ENCODE measurements at places on chromosomes 7 and 10.
A peak's percentile ranks its signal among the peaks of the same experiment; 100 is the strongest.

DNA sequence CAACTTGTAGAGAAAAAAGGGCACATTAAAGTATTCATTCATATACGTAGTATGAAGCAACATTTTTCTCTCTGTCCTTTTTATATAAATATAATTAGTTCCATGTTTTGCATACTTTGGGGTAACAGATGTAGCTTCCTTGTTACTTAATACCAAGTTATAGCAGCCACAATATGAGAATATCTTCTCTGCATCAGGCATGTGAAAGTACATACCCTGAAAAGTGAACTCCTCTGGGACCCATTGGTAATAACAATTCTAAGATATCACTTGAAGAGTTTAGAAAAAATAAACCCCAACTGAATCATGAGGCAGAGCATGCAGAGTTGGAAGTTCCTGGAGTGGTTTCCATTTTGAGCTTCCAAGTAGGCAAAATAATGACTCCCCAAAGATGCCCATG lies 2.4 kb upstream of the CRPPA start:
- no peak for DNase-seq

DNA sequence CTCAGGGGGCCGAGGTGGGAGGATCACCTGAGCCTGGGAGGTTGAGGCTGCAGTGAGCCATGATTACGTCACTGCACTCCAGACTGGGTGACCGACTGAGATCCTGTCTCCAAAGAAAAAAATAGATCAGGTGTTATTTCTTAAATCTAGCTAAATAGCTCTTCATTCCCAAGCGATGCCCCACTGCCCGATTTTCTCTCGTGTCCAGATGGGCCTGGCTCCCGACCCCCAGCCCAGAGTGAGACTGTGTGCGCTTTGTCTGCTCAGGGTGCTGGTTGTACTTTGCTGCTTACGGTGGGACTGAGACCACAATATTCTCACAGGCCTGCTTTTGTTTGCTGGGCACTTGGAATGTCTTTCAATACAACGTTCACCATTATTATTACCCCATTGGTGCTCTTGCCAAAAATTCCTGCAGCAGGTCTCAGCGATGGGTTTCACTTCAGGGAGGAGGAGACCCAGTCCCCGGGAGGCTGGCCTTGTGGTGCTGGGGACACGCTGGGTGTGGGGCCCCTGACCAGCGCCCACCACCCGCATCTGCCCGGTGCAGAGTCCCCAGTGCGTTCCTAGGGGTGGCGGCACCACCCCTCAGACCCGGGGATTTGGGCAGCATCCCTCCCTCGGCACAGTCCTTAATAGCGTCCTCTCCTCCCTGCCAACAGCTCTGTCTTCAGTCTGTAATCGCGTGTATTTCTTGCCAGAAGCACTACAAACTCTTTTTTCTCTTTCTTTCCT lies 20.4 kb upstream of the DPYSL4 start:
- DNase-seq = no peak

GRCh38 chr7:64946772-64947171 lies 43.7 kb downstream of the ZNF273 start:
- DNase-seq = no peak

DNA sequence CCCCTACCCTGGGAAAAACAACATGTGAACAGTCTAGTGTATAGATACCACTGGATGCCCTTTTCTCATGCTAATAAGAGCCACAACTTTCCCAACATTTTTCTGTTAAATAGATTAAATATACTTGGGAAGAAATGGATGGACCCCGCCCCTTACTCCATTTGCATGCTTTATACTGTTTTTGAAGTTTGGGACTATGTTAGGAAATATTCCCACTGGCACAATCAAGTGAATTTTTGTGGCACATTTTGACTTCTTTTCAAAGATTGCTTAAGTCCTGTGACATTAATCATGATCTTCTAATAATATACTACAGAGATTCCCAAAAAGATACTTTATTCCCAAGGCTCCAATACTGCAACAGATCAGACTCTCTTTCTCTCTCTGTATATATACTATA lies 216.6 kb downstream of the TWIST1 start:
- DNase-seq = no peak

- no peak for DNase-seq
Observed at GRCh38 chr10:49331431-49331830, 32.5 kb downstream of the C10orf71 start.

GRCh38 chr10:78830062-78830975 lies 238.4 kb upstream of the ZMIZ1 start:
- no peak for DNase-seq

DNA sequence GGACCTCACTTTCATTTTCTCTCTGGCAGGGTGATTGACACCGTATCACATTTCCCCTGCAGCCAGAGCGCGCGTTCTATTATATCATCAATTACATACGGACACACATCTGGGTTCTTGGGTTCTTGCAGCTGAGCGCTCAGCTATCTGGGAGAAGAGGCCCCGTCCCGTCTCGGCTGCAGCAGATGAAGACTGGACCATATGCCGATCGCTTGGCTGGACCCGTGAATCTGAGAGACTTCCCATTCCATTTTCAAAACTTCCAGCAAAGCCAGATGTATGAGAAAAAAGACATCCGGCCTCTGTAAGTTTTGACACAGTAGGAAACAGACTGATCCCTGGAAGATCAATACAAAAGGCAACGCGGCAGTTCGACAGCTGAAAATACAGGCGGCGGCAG lies 99.8 kb downstream of the JCAD start:
- no peak for DNase-seq

GRCh38 chr7:131899271-131900030 lies 343.0 kb upstream of the PODXL start:
- no peak for DNase-seq

DNA sequence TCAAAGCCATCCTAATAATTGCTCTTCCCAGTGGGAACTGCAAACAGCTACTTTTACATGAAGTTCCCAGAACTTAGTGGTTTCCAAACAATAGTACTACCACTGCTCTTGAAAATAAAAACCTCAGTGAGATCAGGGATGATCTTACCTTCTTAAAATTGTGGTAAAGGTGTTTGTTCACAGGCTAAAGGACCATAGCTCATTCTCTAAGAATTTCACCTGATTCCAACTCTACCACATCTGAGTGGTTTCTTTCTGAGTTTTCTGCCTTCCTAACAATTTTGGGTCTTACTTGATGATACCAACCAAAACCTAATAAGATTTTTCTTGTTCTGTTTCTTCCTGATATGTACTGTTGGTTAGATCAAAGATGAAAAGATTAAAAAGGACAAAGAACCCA lies 45.6 kb upstream of the AGBL3 start:
- DNase-seq = no peak

DNA sequence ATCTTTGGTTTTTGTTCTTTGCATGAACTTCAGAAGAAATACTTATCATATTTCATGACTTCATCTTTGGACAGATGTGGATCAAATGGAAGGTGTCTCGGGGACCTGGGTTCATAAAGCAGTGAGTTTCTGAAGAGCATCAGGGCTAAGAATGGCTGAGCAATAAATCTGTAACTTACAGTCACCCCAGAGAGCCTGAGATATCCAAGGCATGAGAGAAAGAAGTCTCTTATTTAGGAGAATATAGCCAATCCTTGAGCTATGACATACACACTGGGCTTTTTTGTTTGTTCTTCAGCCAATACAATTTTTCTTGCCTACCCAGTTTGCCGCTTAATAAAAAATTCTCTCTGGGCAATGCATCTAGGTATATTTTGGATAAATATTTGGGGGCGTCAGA lies 252.6 kb upstream of the INHBA start:
- no peak for DNase-seq

- no peak for DNase-seq
Observed at GRCh38 chr7:154770962-154771361, 232.0 kb downstream of the PAXIP1 start.

- no peak for DNase-seq
Observed at GRCh38 chr10:62258926-62259325, 9.7 kb downstream of the RTKN2 start.

DNA sequence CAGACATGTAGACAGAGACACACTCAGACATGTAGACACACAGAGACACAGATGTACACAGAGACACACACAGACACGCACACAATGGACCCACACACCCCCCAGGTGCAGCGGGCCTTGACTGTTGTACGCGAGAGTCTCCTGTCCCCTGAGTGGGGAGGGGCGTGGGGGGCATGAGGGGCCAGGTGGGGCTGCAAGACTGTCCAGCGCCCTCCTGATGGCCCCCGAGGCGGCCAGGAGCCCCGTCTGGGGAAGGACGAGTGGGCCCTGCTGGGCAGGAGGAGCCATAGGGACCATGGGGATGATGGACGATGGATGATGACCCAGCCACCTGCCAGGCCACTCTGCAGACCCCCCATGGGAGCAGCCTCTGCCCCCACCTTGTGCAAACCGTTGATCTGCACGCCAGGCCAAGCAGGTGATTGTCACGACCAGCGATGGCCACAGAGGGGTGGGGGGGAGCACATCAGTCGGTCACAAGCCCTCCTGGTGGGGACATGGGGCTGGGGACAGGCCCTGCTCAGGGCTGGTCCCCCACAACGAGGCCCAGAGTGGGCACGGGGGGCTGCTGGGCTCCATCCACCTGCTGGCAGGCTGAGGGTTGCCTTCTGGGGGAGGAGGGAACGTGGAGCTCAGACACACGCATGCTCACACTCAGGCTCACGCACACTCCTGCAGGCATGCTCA lies 11.6 kb downstream of the VENTX start:
- no peak for DNase-seq

GRCh38 chr10:104328896-104329710 lies 9.2 kb downstream of the ITPRIP start:
- peak; percentile 44 for DNase-seq

DNA sequence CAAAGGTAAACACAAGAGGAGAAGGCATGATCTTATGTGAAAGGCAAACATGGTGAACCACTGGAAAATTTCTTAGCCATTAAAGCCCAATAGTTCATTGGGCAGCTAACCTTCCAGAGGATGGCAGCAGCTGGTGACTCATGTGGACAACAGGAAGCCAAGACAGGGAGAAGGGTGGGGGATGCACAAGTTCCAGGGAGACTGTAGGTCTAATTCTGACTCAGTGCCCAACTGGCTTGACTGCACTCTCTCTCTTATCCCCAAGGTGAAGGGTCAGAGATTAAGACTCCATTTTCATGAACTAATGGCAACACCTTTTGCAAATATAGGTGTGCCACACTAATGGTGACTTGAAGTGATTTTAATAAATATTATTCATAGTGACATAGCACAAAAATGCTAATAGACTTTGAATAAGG lies 47.9 kb upstream of the SLC35B4 start:
- no peak for DNase-seq

DNA sequence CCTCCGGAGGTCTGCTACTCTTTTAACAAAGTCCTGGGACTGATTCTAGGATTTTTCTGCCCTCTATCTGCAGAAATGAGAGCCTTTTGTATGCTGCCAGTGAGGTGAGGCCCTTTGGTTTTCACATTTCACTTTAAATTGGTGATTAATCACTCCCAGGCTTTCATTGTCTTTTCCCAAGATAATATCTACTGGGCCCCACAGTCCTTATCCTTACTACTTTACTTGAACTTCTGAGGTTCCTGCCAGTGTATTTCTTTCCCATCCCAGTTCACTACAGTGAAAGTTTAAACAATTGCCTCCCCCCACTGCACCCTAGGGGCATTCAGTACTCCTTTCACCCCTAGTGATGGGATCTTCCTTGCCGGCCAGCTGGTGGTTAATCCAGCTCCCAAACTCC lies 127.4 kb upstream of the INHBA start:
- DNase-seq = no peak

GRCh38 chr10:117674646-117675045 lies 132.1 kb downstream of the EMX2 start:
- DNase-seq = no peak

DNA sequence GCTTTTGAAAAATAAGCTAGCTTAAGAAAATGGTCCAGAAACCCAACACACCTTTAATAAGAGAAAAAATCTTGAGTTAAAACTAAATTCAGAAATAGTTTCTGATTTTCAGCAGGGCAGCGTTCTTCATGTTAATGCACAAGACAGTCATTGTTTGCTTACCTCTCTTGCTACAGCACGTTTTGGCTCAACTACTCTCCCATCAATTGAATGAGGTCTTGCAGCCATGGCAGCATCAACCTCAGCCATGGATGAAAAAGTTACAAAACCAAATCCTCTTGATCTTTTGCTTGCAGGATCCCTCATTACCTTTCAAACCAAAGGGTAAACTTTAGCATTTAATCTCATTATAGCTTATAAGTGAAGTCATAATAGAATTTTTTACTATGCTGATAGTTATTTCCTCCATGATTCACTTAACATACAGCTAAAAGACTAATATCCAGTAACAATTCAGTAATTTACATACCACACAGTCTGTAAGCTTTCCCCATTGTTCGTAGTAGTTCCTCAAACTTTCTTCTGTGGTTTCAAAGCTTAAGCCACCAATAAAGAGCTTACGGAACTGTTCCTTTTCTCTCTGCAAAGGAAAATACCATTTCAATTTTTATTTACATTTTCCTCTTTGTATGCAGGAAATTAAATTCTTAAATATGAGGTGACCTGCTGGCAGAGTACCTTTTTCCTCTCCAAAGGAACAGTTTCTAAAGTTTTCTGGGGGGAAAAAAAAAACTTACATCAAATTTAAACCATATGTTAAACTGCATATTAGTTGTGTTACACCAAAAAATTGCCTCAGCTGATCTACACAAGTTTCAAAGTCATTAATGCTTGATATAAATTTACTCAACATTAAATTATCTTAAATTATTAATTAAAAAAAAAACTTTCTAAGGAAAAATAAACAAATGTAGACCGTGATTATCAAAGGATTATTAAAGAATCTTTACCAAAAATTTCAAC lies 3.1 kb downstream of the HNRNPA2B1 start:
- DNase-seq = no peak

DNA sequence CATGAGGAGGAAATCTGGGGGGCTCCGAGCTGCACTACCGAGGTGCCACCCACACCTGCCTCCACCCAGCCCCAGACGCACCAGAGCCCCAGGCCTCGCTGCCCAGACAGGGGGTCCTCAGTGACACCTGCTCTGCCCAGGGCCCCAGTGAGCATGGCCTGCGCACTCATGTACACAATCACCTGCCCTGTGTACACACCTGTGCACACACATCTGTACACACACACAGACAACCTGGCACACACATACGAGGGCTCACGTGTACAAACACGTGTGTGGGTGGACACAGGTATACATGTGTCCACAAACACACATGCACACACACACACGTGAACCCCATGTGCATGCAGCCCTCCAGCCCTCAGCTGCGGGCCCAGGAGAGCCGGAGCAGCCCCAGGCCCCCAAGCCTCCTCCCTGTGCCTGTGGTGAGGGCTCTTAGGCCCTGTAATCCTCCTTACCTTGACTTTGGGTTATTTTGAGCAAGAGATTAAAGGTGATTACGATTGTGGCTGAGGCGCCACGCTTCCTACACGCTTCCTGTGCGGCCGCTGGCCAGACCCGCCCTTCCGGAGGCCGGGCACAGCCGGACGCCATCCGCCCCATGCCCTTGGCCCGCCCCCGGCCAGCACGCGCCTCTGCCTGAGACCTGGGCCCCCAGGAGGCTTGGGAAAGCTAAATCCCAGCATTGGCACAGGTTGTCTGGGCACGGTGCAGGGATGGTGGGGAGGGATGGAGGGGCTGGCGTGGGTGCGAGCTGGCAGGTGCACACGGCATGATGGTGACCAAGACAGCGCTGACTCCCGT lies 71.9 kb downstream of the ELFN1 start:
- DNase-seq = no peak
